Stimulated activated CD8-positive, alpha-beta memory T cell treated with anti-CD3 and anti-CD28 coated beads, Interleukin-4, amount 100 ng/mL, for 1 hour (primary cell): ENCODE measurements at places on chromosomes 1 and 21.

GRCh38 chr1:236258114-236258622 lies 23.6 kb downstream of the ERO1B start:
- DNase-seq: no peak

GRCh38 chr21:38982096-38982495 lies 176.4 kb downstream of the ETS2 start:
- no peak for DNase-seq

GRCh38 chr1:178997428-178997827 lies 28.3 kb upstream of the FAM20B start:
- DNase-seq: no peak

GRCh38 chr1:36697836-36698605 lies 215.3 kb upstream of the CSF3R start:
- no peak for DNase-seq

DNA sequence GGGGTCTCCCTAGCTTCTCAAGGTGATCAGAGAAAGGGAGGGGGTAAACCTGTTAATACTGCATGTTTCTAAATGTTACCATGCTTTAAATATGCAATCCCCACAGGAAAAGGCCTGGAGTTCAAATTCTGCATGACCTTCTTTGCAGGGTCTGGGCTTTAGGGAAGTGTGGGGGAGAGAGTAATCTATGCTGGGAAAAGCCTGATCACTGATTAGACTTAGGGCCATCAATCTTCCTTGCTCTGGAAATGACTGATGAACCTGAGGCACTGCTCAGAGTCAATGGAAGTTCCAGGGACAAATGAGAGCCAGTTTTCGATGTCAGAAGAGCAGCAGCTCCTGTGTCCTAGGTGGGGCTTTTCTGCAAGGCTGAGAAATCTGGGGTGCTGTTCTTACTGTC lies 3.2 kb upstream of the SPRR1A start:
- DNase-seq: no peak

- no peak for DNase-seq
These were observed 69.0 kb downstream of the PGM1 start for GRCh38 chr1:63662056-63662836.

DNA sequence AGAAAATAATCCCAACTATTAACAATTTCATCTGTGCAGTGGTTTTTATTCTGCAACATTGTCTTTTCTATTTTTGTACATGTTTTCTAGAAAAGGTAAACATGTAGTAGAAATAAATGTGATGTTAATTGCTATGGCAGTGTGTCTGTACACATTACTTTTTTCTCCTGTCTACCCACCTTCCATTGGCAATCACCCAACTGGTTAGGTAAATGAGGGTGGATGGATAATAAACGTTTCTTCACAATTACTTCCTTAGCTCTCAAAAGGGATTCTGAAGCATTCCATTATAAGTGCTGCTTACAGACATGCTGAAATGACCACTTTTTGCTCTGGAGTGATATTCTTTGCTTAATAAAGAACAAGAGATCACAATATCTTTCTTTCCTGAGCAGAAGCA lies 61.4 kb downstream of the MAGI3 start:
- DNase-seq: no peak

GRCh38 chr1:119139857-119140176 lies 636 bp downstream of the WARS2 start:
- DNase-seq: no peak

DNA sequence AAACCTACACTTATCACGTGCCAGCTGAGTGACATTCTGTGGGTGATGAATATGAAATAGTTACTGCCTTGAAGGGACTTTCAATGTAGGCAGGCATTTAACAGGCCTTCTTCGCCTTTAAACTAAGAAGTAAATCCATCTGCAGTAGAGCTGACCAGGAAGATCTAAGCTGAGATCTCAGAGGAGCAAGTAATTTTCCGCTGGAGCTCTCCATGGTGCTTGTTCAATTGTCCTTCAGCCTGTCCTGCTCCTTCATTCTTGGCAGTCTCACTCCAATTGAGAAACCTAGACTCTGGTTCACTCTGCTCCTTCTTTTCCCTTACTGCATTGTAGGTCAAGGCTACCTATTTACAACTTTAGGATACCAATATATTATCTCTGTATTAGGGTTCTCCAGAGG lies 183.5 kb downstream of the HMCN1 start:
- DNase-seq: no peak

DNA sequence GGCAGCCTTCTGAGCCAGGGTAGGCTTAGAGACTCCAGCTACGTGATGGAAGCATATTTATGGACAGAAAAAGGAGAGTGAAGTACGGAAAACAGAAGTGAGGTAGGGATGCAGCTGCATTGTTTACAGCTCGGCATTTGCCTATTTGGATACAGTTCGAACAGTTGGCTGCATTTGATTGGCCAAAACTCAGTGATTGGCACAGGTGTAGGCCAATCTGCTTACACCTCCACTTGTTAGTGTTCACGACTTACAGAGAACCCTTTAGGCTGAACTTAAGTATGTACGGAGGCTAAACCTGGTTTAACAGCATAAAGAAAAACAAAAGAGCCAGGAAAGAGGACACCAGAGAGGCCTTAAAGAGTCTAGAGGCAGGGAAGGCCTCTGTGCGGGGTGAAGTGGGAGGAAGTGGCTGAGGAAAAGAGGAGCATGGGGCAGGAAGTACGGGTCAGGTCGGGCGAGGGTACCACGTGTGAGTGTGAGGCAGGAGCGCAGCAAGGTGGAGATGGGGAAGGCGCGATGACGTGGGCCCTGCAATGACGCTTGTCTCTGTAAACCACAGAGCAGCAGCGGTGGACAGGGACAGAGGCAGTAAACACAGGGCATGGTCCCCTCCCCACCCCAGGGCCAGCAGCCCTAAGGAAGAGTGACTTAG lies 32.0 kb downstream of the RSPH1 start:
- peak; percentile 38 for DNase-seq

GRCh38 chr1:32889731-32890278 lies 3.5 kb downstream of the HPCA start:
- DNase-seq: no peak

DNA sequence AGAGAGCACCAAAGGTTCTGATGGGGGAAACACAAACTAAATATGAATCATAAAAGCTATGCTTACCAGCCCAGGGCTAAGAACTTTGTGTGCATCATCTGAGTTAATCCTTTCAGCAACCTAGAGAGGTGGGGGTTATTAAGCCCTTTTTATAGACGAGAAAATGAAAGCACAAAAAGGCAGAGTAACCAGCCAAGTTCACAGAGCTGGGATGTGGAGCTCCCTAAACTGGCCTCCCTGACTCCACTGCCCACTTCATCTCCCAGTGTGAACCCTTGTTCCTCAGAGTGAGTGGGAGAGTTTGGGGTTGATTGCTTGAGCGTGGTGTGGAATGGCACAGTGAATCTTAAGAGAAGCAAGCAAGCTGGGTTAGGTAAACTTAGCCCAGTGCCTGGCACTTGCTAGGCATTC lies 10.8 kb upstream of the BCAR3 start:
- DNase-seq: no peak

GRCh38 chr1:238439511-238439910 lies 548.8 kb upstream of the ZP4 start:
- no peak for DNase-seq

DNA sequence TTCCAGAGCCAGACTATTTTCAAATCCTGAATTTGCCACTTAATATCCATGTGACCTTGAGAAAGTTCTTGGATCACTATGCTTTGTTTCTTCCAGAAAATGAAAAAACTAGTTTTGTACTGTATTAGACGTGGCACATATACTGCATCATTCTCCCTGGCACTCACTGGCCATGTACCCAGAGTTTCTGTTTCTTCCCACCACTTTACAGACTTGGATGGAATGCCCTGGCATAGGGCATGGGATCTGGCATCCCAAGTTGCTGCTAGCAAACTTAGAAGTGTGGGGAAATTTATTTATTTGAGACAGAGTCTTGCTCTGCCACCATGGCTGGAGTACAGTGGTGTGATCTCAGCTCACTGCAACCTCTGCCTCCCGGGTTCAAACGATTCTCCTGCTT lies 10.0 kb downstream of the KLF18 start:
- DNase-seq: no peak

- DNase-seq: no peak
These were observed 35.4 kb upstream of the HEATR1 start for GRCh38 chr1:236639686-236640085.

- DNase-seq: no peak
These were observed 11.6 kb upstream of the SMYD3 start for GRCh38 chr1:246518456-246519205.

DNA sequence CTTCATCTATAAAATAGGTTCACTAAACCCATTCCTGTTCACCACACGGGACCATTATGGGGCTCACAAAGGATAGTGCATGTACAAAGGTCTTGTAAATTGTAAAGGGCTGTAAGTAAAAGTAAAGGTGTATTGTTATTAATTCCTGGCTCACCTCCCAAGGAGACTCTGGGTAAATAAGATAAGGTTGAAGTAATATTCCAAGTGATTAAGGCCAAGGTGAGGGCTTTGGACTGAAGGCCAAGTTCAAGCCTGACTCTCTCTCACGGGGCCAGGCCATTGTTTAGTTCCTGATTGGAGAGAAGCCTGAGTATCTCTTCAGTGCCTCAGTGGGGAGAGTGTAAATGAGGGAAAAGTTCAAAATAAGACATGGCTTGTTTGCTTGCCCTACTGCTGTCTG lies 19.5 kb upstream of the ZFYVE9 start:
- no peak for DNase-seq

- DNase-seq: no peak
These were observed 198.3 kb upstream of the SAMSN1 start for GRCh38 chr21:14744368-14744767.

GRCh38 chr1:156838972-156839371 lies 19.9 kb downstream of the INSRR start:
- DNase-seq: no peak

GRCh38 chr1:165910764-165911421 lies 83.5 kb downstream of the UCK2 start:
- no peak for DNase-seq

GRCh38 chr1:149848340-149849110 lies 50.8 kb upstream of the BOLA1 start:
- no peak for DNase-seq
